ENCODE measurements at places on chromosomes 1 and 21.

DNA sequence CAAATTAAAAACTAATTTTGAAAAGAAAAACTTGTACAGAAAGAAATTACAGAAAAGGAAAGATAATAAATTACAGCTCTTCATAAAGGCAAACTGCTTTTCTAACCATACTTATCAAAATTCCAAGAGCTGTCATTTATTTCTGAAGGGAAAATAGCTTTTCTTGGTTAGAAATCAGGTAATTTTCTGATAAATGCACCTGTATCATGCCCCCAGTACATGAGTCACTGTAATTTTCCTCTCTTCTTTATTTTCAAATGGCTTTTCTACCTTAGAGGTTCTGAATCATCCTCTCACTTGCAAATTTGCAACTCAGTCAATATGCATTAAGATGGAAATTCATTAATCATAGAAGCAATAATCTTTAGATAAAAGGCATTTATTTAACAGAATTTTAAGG, 100.1 kb downstream of the SLC35F3 start:
- DNase-seq, result no peak

DNA sequence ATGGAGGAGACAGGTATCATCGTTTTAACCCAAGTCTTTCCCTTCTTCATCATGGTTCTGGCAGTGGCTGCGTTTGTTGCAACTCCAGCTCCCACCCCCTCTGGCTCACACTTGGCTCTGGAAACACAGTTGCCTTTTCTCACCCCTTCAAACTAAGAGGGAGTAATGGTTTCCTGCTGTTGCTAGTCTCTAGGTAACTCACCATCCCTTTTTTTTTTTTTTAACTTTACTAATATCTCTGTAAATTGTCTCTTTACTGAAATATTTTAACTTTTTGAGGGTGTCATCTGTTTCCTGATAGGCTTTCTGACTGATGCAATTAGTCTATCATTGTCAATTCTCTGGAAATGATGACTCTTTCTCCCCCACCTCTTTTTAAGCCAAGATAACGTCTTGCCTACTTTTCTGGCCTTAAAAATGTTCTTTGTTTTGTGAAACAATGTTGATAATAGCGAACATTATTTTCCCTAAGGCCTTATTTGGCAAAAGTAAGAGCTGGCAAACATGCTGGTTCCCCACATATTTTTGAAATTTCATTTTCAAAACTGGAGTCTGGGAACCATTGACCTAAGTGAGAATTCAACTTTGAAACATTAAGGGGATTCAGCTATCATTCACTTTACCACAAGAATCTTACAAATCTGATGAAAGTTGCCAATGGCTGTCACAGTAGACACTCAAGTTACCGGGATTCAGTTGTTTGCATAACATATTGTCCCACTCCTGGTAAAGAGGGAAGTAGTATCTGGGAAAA, 85.3 kb downstream of the LEPR start:
- peak; percentile 87 for DNase-seq

- DNase-seq, result no peak
These were observed 46.3 kb upstream of the CACYBP start for GRCh38 chr1:174953285-174954072.

GRCh38 chr1:64476251-64476952, 6.5 kb downstream of the CACHD1 start:
- peak; percentile 90 for DNase-seq

GRCh38 chr1:159849626-159850366, 12.7 kb downstream of the VSIG8 start:
- peak; percentile 38 for DNase-seq

- no peak for DNase-seq
These were observed 25.4 kb upstream of the CGN start for GRCh38 chr1:151485685-151486255.

Data from fibroblast of upper back skin (primary cell).